CD4-positive, alpha-beta memory T cell (primary cell): ENCODE measurements at places on chromosomes 6 and 20. TPM values are rescaled to one million over a fixed set of nuclear protein-coding genes. Genes with fewer than 3 reads are reported as not detected.

The ZNF334 gene
- total RNA-seq, result 0.14 TPM

The RNGTT gene
- total RNA-seq, result 17.4 TPM

The EMILIN3 gene
- not detected for total RNA-seq

- no peak for DNase-seq
Measured at GRCh38 chr6:48141975-48142374, 31.0 kb upstream of the PTCHD4 start.

The TMC2 gene
- not detected for total RNA-seq

DNA sequence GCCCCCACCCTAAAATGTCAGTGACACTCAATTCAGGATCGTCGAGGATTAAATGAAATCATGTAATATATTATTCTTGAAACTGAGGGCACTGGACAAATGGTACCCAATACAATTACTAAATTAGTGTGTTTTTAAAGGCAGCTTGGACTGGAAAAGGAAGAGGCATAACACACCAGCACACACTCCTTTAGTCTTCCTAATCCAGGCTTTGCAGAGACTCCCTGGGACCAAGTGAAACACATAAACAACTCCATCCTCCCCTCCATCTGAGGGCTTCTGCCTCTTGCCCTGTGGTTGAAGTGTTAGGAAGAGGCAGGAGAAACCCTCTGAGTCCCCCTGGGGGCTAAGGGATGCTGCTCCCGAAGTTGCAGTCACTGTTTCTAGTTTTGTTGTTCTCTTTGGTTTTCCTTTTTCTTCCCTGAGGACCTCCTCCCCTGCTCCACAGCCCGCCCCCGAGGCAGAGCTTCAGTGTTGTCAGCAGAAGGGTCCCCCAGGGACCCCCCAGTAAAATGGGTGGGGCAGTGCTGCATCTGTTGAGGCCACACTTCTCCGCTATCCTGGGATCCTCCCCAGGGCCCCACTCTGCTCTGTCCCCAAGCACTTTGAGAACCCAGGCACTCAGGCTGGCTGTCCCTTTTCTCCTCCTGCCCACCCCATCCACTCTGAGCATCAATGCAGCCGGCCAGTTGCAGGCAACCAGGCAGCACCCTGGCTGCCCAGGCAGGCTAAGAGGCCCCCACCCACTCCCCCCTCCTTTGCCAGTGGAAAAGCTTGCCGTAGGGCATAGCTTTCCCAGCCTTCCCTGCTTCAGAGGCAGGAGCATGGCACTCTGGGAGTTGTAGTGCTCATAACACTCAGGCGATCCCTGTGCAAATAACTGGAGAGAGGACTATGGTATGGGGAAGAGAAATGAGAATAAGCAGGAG, 5.9 kb downstream of the TMEM63B start:
- DNase-seq, result no peak

The SMLR1 gene
- not detected for total RNA-seq
